Esophagus muscularis mucosa (tissue), 4 donors: ENCODE measurements at places on chromosomes 13 and 19. TPM values are rescaled to one million over a fixed set of nuclear protein-coding genes. Genes with fewer than 3 reads are reported as not detected.

GRCh38 chr19:13082192-13083007 lies 20.3 kb downstream of the LYL1 start:
- H3K36me3 ChIP-seq: peaks cover 59% of the 10 kb centered on the region
- peaks cover 70% of the 10 kb centered on the region for H3K4me1 ChIP-seq
- H3K4me3 ChIP-seq: no peak overlapping the region
- DNase-seq: no peak

Gene ZNF682
- 3.7 TPM for total RNA-seq

Gene ARMC6
- 16.2 TPM for total RNA-seq

Gene MBD3L3
- not detected for total RNA-seq

GRCh38 chr19:10551698-10552301 lies 8.1 kb downstream of the ATG4D start:
- H3K27ac ChIP-seq: no peak overlapping the region
- H3K4me3 ChIP-seq: no peak overlapping the region
- H3K27me3 ChIP-seq: no peaks in the 10 kb centered on the region
- no peaks in the 10 kb centered on the region for H3K4me1 ChIP-seq
